ENCODE measurements at places on chromosomes 7 and 10.

DNA sequence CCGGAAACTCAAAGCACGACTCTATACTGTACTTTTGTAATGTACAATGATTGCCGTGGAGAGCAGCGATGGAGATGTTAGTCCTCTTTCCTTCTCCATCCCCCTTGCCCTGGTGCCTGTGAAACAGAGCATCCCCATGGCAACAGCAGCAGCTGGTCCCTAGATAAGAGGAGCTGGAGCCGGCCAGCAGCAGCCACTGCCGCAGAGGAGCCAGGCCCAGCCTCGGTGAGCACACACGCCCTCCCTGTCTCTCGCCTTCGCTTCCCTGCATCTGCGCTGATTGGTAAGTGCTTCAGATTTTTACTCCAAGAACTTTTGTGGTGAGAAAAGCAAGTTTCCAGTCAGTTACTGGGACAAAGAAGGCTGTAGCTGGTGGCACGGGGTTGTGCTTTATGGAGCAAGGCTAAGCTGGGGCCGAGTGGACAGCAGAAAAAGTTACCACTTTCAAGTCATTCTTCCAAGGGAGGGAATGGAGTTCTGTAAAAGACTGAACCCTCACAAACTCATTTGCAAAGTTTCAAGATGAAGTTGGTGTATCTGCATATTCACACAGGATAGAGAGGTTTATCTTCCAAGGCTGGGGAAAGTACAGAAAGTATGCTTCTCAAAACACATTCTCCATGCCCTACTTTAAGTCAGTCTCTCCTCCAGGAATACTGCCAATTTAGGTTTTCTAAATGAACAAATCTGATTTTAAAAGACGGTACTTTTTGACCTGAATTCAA is at the start of gene PPP1R17:
PPP1R17 (plus strand) TSS at position 192 of the 725 bp plus-strand sequence. CDS start 5,227 bp downstream, outside the sequence.
- no peak for DNase-seq

- DNase-seq, result peak; percentile 62
Observed at GRCh38 chr7:73623798-73624668, at the start of gene MLXIPL. MLXIPL (minus strand) TSS chr7:73624522; CDS start chr7:73624492, 30 bp downstream.

- peak; percentile 1 for DNase-seq
Observed at GRCh38 chr7:38524786-38525185, 106.4 kb downstream of the AMPH start.

- DNase-seq, result peak; percentile 51
Observed at GRCh38 chr10:76303682-76304316, 872.4 kb downstream of the LRMDA start.

DNA sequence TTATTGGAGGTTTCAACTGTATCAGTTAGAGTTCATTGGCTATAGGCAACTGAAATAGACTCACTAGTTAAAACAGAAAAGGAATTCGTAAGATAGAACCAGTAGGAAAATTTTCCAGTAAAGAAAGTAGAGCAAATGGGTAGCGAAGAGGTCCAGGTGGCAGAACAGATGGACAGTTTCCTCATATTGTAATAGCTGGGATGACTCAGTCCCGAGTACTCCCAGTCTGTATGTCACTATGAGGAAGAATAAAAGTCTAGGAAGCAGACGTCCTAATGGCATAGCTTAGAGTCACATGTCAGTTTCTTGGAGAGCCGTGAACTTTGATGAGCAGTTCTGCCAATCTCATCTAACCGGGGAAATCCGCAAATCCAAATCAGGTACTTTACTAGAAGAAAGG is 95.3 kb downstream of the RNF32 start:
- DNase-seq, result no peak
